ENCODE measurements at places on chromosomes 16 and 17.

DNA sequence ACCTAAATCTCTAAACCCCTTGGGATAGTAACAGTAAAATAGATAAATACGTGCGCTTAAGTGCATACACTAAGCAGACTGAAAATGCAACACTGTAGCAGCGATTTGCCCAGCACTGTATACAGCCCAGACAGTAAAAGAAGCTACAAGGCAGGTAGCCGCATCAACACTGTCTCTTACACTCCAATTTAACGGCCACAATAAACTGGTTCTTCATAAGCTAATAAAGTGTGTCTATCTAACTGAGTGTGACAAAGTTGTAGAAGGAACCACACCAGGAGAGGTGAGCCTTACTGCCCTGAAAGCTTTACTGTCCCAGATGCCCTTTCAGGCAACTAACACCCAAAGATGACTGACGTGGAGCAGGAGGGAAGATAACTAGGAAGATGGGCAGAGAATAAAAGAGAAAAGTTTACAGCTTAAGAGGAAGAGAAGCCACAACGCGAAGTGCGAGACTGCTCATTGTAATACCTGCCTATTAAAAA is 847 bp downstream of the ZDHHC7 start:
- no peak for DNase-seq

GRCh38 chr17:50699410-50699809 is 8.3 kb downstream of the ANKRD40 start:
- no peak for DNase-seq

- no peak for DNase-seq
Observed at GRCh38 chr17:32159586-32160438, 17.5 kb downstream of the RHOT1 start.

- no peak for DNase-seq
Observed at GRCh38 chr17:39962642-39963220, at the start of gene GSDMA. Gene GSDMA (plus strand): TSS chr17:39963004. CDS start chr17:39965688, 2,684 bp downstream.

- DNase-seq = no peak
Observed at GRCh38 chr17:16250635-16251034, 33.6 kb downstream of the PIGL start.

DNA sequence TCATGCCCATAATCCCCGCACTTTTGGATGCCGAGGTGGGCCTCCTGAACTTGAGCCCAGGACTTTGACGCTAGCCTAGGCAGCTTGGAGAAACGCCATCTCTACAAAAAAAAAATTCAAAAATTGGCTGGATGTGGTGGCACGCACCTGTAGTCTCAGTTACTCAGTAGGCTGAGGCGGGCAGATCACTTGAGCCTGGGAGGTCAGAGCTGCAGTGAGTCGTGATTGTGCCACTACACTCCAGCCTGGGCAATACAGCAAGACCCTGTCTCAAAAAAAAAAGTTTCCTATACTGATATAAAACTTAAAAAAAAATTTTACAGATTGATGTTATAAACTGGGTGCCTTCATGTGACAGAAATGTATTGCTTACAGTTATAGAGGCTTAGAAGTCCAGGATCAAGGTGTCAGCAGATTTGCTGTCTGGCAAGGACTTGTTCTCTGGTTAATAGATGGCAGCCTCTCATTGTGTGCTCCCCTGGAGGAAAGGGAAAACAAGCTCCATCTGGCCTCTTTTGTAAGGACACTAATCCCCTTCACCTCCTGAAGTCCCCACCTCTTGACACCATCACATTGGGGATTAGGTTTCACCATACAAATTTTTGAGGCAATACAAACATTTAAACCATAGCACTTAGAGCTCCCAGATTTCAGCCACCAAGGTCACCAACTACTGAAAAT is 8.5 kb upstream of the CES3 start:
- no peak for DNase-seq

DNA sequence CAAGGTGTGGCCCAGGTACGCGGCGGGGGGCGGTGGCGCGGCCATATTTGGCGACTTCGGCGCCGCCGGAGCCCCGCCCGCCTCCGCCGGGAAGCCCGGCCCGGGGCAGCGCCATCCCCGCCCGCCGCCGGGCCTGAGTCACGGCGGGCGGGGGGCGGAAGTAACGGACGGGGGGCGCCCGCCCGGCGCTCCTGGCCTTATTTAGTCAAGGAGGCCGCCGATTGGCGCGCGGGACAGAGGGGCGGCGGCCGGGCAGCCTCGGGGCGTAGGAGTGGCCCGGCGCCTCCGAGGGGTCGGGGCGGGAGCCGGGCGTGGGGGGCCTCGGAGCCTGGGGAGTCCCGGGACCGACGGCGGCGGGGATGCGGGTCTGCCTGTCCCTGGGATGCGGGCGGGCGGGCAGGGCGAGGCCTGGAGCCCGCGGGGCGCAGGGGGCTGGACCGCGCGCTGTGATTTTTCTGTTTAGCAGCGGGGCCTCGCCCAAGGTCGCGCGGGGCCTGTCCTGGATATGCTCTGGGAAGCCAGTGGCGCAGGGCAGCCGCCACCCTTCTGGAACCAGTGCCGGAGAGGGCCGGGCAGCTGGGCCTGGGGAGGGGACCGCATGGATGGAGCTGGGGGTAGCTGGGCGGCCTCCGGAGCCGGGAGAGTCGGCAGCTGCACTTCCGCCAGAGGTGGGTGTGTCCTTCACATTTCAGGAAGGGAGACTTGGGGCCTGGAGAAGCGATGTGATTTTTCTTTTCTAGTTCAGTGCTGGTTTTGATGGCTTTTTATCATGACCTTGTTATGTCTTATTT is 2.3 kb upstream of the ACTG1 start:
- DNase-seq = peak; percentile 83

GRCh38 chr16:66901626-66902025 is 17.1 kb downstream of the CDH16 start:
- DNase-seq = no peak

DNA sequence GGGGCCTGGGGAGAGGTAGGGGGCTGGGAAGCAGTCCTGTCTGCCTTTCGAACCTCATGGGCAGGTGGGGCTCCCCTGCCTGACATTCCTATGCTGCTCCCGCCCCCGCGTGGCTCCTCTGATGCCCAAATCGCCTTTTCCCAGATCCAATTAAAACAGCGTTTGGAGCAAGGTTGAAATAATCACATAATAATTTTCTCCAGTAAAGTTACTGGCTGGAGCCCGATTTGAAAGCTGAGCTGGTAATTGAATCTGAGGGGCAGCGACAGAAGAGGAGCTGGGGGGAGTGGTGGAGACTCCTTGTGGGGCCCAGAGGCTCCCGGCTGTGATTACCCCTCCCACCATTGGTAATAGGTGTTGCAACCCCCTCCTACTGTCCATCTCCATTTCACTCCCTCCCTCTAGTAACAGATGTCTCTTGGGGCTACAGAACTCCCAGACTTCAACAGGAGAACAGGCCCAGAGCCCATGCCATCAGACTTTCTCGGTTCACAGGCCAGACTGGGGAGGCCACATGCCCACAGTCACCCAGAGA is 38.9 kb upstream of the C1QL1 start:
- DNase-seq = no peak

DNA sequence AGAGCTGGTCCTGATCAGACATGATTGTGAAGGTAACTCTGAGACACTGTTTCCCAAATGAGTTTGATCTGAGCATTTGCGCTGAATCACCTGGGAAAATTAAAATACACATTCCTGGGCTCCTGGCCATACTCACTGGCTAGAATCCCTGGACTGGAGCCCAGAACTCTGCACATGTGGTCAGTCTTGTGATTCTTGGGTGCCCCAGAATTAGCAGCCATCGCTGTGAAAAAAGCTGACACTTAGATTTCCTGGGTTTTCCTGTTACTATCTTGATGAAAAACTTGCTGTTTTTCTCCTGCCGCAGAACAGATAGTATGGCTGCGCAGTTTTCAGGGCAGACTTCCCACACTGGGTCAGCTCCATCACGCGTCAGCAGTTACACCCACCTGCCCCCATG is 24.6 kb downstream of the NECAB2 start:
- no peak for DNase-seq

- no peak for DNase-seq
Observed at GRCh38 chr17:73227379-73227778, 34.3 kb downstream of the CPSF4L start.

- DNase-seq = no peak
Observed at GRCh38 chr16:67075331-67075730, 34.4 kb upstream of the PHAF1 start.

GRCh38 chr16:72149676-72150464 is 22.1 kb downstream of the PMFBP1 start:
- DNase-seq = peak; percentile 23

DNA sequence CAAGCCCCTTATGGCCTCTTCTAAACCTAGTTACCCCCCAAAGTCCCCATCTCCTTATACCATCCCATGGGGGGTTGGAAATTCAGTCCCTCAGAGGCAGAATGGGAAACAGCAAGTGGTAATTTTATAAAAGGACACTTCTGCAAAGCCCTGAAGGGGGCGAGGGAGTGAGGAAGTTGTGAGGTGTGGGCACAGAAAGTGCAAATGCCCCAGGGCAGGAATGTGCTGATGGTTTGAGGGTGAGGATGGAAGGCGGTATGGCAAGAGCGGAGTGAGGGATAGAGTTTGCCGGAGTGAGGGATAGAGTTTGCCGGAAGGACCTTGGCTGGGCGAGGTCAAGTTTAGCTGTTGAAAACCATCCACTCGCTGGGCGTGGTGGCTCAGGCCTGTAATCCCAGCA is 52.7 kb downstream of the HAPSTR1 start:
- no peak for DNase-seq

- peak; percentile 3 for DNase-seq
Observed at GRCh38 chr17:835263-835662, 53.1 kb downstream of the MRM3 start.

DNA sequence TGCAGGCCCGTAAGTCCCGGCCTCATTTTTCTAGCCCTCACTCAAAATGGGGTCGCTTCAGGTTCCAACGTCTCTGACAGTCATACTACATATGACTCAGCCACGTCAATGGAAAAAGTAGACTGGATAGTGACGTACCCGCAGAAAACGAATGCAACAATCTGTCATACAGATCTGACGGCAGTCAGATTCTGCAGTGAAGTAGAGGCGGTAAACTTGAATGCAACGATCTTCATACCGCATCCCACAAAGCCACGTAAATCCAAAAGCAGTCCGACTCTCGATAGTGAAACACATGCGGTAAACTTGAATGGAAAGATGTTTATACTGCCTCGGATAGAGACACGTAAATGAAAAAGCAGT is 38.4 kb upstream of the ARL4D start:
- DNase-seq = no peak

DNA sequence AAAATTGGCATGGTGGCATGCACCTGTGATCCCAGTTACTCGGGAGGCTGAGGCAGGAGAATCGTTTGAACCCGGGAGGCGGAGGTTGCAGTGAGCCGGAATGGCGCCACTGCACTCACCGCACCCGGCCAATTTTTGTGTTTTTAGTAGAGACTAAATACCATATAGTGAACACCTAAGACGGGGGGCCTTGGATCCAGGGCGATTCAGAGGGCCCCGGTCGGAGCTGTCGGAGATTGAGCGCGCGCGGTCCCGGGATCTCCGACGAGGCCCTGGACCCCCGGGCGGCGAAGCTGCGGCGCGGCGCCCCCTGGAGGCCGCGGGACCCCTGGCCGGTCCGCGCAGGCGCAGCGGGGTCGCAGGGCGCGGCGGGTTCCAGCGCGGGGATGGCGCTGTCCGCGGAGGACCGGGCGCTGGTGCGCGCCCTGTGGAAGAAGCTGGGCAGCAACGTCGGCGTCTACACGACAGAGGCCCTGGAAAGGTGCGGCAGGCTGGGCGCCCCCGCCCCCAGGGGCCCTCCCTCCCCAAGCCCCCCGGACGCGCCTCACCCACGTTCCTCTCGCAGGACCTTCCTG is at the start of gene HBQ1:
HBQ1 (plus strand) TSS at position 359 of the 575 bp plus-strand sequence; CDS start at position 387, 28 bp downstream.
- peak; percentile 46 for DNase-seq

- no peak for DNase-seq
Observed at GRCh38 chr16:57062329-57062728, 30.1 kb upstream of the CPNE2 start.
